ENCODE measurements at places on chromosomes 11 and 22.
A peak's percentile ranks its signal among the peaks of the same experiment; 100 is the strongest.

DNA sequence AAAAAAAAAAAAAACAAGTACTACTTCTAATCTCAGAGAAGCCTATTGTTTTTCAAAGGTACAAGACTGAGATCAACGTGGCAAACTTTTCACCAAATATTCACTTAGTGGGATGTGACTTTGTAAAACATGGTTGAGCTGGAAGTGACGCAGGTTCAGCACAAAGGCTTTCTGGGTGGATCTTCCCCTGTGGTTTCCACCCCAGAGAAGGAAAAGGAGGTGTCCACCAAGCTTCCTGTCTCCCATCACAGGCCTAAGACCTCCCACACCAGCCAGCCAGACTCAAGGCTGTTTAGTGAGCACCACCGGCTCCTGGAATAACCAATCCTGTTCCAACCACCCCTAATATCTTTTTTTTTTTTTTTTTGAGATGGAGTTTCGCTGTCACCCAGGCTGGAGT is 5.7 kb downstream of the TMEM184B start:
- DNase-seq, result no peak

GRCh38 chr22:46936378-46936903 is 174.0 kb downstream of the TBC1D22A start:
- no peak for DNase-seq

DNA sequence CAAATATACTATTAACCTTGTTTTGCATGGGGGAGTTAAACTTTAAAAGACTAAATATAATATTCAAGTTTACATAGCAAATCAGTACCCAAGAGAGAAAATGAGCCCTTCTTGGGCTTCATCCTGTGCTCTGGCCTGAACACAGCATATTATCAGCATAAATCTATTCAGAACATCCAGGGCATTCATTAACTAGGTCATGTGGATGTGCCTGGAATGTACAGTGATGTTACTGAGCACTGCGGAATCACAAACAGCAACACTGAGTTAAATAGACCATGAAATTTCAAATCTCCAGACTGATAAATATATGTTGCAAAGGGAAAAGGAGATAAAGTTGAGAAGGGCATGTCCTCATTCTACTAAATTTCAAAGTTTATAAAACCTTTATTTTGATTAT is 426.4 kb downstream of the AASDHPPT start:
- no peak for DNase-seq

DNA sequence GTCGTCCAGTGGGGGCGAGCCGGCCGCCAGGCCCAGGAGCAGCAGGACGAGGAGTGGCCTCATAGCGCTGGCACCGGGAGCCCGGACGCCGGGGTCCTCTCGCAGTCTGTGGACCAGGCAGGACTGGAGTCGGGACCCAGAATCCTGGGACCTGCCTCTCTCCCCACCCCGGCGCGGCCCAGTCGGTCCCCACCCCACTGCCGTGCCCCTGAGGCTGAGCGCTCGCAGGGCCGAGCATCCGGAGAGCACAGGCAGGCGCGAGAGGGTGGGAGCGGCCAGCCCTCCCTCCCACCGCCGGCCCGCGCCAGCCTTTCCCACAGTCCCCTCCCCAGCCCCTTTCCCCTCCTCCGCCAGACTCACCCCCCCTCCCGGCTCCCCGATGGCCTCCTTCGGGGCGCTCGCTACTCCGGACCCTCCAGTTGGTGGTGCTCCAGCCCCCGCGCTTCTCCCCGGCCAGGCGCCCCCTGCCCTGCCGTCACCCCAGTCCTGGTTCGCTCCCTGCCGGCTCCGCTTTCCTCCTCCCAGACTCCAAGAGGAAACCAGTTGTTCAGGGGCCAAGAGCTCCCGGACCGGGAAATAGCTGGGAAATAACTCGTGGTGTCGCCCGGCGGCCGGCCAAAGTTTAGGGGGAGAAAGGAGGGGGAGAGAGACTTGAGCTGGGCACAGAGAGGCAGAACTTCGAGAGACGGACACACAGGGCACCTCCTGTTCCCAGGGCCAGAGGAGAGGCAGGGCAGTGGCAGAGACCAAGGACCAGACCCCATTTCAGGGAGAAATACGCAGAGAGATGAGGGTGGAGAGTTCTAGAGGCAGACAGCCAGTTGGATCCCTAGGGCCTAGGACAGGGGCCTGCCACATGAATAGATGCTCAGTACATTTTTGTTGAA is at the start of gene C1QTNF5:
Gene C1QTNF5, minus strand, starts transcription at position 549 of the 887 bp plus-strand sequence. Its CDS starts 486 bp downstream, at position 63.
- no peak for DNase-seq

- peak; percentile 50 for DNase-seq
Observed at GRCh38 chr11:79440571-79441460, at the start of gene TENM4. TENM4 (minus strand) TSS chr11:79441030; CDS start chr11:79069944, 371,086 bp downstream.

DNA sequence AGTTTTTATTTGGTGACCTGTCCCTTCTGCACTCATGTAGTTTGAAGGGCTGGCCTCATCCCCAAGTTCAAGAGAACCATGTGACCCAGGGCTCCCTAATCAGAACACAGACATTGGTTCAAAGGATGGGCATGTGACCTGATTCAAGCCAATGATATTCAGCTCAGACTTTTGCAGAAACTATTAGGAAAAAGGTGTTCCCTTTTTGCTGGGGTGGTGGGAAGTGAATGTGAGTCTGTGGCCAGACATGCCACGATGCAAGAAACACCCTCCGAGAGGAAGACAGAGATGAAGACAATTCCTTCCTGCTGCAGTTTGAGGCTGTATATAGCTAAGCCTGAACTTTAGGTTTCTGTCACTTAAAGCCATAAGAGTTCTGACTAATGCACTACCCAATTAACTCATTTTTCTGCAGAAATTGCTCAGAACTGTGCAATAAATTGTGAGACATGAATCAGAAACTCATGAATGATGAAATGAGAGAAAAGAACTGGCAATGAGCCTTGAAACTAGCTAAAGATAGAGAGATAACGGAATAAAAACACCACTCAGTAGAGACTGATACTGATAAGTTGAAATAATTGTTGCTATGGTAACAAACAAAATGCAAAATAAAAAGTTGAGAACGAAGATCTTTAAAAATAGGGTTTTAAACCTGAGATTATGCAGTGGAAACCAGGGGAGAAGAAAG is 9.2 kb upstream of the MAPK1 start:
- DNase-seq, result peak; percentile 74

GRCh38 chr22:49995041-49995360 is 17.6 kb downstream of the IL17REL start:
- no peak for DNase-seq

DNA sequence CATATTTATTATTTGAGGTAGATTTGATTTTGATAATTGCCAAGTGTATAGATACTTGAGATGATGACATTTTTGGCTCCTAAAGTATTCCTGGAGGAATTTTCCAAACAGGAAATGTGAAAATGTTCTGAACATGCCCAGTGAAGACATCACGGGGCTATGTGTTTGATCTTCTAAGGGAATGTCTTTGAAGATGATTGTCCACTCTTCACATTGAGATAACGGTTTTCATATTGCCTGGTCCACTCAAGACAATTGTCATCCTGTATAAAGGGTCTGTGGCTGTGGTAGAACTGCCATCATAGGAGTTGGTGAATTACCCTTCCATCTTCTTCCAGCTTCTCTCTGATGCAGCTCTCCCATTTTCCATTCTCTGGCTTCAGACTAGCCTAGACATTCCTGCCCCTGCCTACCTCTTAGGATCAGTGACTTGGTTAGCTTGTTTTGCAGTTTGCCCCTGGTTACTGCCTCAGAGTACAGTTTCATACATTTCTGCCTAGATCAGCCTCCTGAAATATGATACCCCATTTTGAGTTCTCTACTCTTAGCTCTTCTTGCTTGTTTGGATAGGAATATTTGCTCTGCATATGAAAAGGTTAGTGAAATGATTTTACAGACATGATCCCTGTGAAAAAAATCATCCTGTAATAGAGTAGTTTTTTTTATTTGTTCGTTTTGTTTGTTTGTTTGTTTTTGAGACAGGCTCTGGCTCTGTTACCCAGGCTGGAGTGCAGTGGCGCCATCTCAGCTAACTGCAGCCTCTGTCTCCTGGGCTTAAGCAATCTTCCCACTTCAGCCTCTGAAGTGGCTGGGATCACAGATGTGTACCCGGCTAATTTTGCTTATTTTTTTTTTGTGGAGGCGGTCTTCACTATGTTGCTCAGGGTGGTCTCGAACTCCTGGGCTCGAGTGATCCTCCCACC is 111.4 kb upstream of the SORL1-AS1 start:
- no peak for DNase-seq

GRCh38 chr11:32448232-32448631 is 12.9 kb upstream of the WT1 start:
- no peak for DNase-seq

- DNase-seq, result peak; percentile 8
Observed at GRCh38 chr11:4539603-4540219, 5.3 kb upstream of the OR52M1 start.

DNA sequence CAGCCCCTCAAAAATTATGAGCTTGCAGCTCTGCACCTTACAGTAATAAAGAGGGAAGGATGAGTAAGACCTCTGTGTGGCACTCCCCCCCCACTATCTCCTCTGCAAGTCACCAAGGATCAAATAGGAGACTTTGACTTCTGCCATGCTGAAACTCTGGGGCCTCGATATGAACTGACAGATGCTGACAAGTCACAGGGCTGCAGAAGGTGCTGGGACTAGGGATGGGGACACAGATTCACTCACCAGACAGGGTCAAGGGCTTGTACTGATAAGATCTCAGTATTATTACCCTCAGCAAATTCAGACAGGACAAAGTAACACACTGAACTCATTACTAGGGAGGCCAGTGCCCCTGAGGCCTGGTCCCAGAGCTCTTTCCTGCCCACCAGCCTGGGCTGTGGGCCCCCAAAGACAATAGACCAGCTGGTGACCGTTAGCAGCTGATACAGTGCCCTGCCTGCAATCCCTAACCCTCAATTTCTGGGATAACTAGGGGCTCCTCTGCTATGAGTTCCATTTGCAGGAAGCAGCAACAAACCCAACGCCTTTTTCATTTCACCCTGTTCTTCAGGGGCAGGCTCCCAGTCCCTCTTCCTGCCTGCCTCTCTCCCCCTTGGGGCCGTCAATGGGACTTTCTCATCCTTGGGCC is 20.1 kb downstream of the TMPRSS13 start:
- no peak for DNase-seq

DNA sequence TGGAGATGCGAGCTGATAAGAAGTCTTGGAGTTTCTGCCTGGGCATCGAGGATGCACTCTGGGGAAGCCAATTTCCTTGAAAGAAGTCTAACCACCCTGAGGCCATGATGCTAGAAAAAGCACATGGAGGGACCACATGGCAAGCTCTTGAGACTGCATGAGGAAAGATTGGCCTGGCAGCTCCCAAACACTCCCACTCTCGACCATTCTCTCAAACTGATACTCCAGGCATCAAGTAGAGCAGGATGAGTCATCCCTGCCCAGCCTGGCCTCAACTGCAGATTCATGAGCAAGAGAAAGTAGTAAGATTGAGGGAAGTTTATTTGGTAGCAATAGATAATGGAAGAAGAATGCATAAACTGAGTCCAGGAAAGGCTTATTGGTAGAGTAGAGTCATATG is 194.3 kb downstream of the KIF18A start:
- no peak for DNase-seq

DNA sequence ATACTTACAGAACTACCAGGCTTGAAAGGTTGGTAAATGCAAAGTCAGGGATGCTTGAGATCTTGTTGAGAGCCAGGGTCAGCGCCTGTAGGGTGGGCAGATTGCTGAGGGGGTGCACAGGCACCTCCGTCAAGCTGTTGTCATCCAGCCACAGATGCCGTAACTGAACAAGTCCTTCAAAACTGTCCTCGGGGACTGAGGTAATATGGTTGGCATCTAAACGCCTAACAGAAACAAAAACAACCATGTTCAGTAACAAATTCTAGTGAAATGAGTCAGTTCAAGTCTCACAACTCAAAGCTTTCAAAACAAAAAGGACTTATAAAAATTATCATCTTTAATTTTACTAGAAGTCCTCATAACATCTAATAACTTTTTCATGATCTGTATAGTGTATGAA is 22.2 kb upstream of the CCDC34 start:
- no peak for DNase-seq

DNA sequence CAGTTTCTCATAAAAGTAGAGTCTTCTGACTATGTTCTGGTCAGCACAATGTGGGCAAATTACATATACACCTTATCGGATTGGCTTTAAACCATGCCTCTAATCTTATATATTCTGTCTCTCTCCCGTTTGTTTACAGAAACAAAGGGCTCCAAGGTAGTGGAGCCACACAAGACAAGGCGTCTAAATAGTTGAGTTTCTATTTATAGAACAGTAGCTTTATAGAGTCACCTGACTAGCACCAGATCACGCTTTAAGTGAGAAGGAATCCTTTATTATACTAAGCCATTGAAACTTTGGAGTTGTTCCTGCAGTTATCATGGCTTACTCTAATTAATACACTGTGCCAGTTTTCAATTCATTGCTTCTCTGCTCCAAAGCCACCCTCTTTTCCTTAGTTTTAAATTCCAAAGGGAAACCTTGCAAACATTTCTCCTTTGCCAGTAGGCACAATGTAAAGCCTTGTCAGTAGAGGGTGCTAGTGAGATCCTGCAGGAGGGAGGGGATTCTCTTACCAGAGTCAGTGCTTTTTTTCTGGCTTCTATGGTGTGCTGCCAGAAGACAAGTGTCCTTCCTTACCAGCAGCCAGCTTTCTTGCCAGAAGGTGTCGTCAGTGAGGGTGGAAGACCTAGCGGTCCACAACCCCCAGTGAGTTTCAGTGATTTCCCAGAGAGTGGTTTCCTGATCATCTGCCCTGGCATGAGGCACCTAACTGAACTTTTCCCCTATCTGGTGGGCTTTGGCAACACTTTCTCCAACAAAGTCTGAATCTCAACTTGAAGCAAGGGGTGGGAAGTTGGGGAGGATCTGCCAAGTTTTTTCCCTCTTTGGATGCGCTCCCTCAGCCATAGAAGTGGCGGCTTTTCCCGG is 71.7 kb downstream of the RAB38 start:
- DNase-seq, result no peak

GRCh38 chr11:70555078-70555477 is 156.7 kb downstream of the CTTN start:
- DNase-seq, result no peak

- no peak for DNase-seq
Observed at GRCh38 chr22:22823131-22823810, 64.3 kb upstream of the IGLL5 start.

GRCh38 chr22:45059296-45059695 is 49.5 kb upstream of the PHF21B start:
- no peak for DNase-seq

DNA sequence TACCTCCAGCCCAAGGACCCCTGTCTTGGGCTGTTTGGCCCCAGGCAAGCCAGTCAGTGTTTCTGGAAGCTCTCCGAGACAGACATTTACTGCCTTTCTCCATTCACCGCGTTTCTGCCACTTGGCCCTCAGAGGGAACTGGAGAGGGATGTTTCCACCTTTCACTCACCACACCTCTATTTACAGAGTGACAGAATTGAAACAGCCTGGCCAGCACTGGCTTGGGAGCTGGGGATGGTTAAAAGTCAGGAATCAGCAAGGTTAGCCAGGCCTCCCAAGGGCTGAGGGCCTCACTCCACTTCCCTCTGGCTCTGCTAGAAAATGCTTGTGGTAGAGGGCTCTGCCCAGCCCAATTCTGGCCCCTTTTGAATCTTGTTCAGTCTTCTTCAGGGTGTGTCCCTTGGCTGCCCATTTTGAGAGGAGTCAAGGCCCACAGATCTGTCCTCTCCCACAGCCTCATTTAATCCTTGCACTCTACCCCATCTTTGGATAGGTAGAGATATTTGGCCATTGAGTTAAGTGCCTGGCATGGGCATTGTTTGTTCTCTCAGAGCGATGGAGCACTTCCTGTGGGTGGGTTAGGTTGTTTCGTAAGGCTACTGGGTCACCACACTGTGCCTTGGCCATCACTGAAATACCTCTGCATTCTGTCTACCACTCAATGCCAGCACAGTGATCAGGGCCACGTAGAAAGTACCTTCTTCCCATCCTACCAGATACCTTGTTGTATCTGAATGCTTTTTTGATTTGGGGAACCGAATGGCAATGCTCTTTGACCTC is 119.2 kb downstream of the MICAL2 start:
- DNase-seq, result no peak

- no peak for DNase-seq
Observed at GRCh38 chr22:30821381-30821780, 126.7 kb downstream of the OSBP2 start.
